Aorta (tissue), 5 donors: ENCODE measurements at places on chromosomes 7 and 10. TPM values are rescaled to one million over a fixed set of nuclear protein-coding genes. Genes with fewer than 3 reads are reported as not detected.

DNA sequence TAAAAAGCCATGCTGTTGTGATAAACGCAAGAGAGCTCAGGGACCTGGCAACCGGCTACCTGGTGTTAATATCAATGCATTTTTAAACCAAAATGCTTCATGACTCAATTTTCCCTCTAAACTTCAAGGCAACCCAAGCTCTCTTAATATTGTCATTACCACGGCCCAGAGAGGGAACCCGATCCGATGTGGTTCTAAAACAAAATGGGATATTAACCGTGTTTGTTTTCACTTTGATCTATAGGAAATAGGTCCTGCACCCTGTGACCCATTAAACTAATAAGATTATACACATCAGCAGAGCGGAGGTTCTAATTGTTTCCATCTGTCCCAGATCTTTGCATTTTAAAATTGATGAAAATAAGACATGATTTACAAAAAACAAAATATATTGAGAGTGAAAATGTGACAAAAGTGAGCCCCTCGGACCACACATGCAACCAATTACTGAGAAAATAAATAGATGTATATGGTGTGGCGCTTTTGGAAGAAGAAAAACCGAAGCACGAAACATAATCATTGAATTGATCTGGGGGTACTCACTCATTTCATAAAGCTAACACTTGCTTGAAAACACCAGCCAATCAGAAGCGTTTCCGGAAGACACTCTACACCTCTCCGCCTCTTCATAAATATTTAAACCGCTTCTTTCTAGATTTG lies 290.3 kb upstream of the NFE2L3 start:
- no peaks in the 10 kb centered on the region for H3K27me3 ChIP-seq
- no peaks in the 10 kb centered on the region for H3K36me3 ChIP-seq
- no peak overlapping the region for H3K4me3 ChIP-seq
- H3K27ac ChIP-seq = no peak overlapping the region
- no peak for DNase-seq

GRCh38 chr10:120776442-120776841 lies 74.7 kb upstream of the WDR11 start:
- no peaks in the 10 kb centered on the region for H3K27me3 ChIP-seq
- no peak overlapping the region for H3K4me3 ChIP-seq
- no peak overlapping the region for H3K27ac ChIP-seq
- H3K4me1 ChIP-seq = no peaks in the 10 kb centered on the region

DNA sequence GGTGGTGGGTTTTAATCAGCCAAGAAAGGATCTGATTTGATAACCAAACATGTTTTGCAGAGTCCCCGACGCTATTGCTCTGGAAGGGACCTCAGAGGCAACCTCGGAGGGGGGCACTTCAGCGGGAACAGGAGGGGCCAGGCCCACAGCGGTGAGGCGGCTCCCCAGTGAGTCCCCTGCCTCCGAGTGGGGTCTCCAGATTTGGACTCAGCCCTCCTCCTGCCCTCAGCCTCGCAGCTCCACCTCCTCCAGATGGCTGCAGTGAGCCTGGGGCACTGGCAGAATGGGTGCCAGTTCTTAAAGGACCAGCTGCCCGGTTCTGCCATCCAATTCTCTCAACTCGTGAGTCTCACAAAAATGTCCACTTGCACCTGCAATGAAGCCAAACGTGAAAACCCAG lies 61.0 kb upstream of the NANOS1 start:
- H3K27ac ChIP-seq = no peak overlapping the region
- H3K4me1 ChIP-seq = no peaks in the 10 kb centered on the region
- DNase-seq = no peak
- no peaks in the 10 kb centered on the region for H3K27me3 ChIP-seq

DNA sequence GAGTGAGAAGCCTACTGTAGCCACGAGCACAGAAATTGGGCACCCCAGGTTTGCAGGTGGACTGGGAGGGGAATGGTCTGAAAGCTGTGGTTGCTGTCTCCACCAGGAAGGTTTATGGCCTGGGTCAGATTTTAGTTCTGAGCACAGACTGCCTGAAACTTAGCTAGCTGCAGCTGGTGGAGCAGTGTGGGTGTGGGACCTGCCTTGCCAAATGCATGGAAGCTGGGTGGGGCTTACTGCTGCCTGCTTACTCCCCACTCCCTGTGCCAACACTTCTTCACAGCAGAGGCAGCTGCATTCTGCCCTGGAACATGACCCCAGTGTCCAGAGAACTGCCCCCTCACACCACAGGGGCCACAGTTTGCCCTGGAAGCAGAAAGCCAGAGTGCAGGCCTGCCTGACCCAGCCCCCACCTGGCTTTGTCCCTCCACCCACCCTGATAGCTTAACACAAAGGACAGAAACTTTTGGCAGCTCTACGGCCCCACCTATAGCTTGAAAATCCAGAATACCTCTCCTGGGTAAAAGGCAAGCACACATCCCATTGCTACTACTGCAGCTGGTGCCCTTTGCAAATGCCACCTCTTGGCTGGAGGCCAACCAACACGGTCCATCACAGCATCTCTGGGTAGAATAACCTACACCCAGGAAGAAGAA lies 281.6 kb downstream of the AGMO start:
- no peak overlapping the region for H3K27ac ChIP-seq
- no peak overlapping the region for H3K4me3 ChIP-seq
- no peaks in the 10 kb centered on the region for H3K27me3 ChIP-seq

Gene ASAH2
- 2.3 TPM for total RNA-seq

Gene CLDN3
- not detected for total RNA-seq

Gene DIP2C
- total RNA-seq = 40.2 TPM

Gene CYP3A4
- not detected for total RNA-seq

Gene CALY
- total RNA-seq = not detected

Gene NPSR1
- not detected for total RNA-seq

Gene ASZ1
- total RNA-seq = not detected
